ENCODE measurements at places on chromosomes 1 and 21.

DNA sequence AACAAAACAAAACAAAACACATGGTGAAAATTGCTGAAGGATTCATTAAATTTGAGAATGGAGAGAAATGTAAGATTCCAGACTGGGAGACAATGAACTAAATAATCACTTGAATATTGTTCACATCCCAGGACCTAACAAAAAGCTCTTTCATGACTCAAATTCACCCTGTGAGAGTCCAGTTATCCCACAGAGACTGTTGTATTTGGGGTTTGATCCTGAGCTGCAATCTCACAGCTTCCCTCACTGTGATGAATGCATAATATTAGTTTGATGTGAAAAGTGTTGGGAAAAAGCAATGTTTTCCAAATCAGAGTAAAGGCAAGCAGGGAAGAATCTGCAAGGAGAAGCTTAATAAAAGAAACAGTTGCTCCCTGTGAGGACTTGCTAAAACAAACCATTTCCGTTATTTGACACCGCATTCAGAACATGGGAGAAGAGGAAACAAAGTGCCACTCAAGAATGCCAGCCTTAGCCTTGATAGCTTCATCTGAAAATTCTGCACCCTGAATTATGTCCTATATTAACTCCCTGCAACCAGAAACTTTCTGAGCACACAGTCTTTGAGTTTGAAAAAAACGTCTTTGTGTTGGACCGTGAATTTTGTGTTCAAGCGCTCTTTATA, 208.8 kb downstream of the DAB1 start:
- peak; percentile 63 for ATAC-seq

DNA sequence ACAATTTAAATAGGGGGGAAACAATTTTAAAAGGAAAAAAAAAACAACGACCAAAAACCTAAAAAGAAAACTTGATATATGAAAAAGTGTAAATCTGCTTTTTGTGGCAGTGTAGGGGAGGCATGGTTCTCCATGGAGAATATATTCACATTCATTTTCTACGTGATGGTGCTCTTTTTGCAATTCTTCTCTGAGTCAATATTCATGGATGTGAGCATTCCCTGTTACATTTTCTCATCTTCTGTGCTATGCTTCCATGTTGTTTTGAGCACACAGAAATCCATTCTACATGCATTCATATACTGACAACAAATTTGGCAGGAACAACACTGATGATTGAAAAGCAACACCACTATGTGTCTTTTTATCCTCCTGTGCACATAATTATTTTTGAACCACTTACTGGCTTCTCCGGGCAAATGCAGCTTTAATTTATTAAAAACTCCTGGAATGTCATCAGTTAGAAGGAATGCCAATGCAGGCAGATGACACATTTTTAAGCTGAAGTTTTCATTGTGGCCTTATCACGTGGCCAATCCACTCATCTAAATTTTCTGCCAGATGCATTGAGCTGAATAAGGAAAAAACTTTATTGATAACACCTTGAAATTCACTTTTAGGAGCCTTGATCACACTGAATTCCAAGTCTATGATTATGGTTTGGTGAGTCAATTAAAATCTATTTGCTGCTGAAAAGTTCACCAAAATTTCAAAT, 590.6 kb downstream of the NUF2 start:
- ATAC-seq = no peak

DNA sequence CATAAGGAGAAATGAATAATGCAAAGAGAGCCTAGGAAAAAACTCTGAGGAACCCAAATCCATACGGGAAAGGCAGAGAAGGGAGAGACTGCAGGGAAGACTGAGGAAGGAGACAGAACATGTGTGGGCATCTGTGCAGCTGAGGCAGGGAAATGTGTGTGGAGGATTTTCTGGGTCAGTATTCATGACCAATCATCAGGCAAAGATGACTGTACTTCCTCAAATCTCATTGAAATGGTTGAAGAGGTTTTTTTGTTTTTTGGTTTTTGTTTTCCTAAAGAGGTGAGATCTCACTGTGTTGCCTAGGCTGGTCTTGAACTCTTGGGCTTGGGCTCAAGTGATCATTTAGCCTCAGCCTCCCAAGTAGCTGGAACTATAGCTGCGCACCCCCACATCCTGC, 15.7 kb downstream of the DIP2A start:
- no peak for ATAC-seq

- ATAC-seq = no peak
Measured at GRCh38 chr1:185409763-185410528, 92.9 kb upstream of the IVNS1ABP start.

DNA sequence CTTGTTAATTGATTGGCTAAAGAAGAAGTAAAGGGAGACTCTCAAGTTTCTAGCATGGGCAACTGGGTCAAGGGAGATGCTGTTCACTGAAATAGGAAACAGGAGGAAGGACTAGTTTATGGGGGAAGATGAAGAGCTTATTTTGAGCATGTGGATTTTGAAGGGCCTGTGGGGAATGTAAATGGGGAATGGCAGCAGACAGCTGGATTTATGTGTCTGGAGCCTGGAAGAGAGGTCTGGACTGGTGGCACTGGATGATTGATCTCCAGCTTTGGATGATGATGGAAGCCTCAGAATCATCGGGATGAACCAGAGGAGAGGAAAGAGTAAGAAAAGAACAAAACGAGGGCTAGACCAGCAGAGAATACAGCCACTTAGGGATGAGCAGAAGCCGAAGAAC, 54.9 kb upstream of the ENAH start:
- no peak for ATAC-seq

DNA sequence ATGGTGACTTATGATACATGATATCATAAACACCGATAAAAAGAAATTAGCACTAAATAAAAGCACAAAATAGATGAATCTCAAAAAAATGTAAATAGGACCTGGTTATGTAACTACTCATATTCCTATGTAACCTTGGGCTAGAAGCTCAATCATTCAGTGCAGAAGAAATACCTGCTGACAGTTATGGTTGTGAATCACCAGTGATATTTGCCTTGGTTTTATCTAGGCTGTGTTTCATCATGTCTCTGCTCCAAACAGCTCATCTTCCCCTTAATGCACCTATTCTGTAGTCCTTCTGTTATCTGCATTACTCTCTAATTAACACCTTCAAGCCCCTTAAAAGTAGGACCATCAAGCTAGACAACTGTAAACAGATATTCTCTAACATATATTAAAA, 16.3 kb upstream of the PIGC start:
- ATAC-seq = peak; percentile 39

DNA sequence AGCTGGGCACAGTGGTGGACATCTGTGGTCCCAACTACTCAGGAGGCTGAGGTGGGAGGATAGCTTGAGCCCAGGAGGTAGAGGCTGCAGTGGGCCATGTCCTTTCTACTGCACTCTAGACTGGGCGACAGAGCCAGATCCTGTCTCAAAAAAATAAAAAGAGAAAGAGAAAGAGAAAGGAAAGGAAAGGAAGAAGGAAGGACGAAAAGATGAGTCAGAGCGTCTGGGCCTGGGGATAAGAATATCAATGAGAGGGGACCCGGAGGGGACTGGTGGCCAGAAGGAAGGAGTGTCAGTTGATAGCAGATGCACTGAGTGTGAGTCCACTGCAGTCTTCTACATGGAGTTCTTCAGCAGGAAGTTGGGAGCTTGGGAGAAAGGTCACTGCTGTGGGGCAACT, 75.6 kb downstream of the SYT6 start:
- ATAC-seq = no peak

DNA sequence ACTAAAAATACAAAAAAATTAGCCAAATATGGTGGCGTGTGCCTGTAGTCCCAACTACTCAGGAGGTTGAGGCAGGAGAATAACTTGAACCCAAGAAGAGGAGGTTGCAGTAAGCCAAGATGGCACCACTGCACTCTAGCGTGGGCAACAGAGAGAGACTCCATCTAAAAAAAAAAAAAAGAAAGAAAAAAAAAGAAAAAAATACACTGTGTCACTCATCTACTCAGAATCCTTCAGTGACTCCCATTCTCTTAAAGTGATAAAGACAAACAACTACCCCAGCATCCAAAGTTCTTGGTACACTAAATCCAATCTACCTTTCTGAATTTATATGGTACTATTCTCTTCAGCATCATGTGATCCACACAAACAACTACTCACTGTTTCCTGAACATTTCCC, 40.2 kb upstream of the S1PR1 start:
- ATAC-seq = no peak

DNA sequence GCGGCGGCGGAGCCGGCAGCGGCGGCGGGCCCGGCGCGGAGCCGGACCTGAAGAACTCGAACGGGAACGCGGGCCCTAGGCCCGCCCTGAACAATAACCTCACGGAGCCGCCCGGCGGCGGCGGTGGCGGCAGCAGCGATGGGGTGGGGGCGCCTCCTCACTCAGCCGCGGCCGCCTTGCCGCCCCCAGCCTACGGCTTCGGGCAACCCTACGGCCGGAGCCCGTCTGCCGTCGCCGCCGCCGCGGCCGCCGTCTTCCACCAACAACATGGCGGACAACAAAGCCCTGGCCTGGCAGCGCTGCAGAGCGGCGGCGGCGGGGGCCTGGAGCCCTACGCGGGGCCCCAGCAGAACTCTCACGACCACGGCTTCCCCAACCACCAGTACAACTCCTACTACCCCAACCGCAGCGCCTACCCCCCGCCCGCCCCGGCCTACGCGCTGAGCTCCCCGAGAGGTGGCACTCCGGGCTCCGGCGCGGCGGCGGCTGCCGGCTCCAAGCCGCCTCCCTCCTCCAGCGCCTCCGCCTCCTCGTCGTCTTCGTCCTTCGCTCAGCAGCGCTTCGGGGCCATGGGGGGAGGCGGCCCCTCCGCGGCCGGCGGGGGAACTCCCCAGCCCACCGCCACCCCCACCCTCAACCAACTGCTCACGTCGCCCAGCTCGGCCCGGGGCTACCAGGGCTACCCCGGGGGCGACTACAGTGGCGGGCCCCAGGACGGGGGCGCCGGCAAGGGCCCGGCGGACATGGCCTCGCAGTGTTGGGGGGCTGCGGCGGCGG, 1.0 kb downstream of the ARID1A start:
- no peak for ATAC-seq

DNA sequence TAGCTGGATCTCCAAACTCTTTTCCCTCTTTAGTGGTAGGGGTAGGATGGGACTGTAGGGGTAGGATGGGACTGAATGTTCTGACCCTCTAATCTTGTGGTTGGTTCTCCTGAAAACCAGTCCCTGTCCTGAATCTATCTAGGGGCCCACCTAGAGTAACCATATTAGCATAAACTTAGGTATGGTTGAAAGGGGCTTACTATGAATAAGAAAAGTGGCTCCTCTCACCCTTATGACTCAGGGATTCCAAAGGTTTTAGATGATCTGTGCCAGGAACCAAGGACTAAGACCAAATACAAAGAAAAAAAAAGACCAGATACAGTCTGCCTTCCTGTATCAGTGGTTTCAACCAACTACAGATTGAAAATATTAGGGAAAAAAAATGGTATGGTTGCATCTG, 28.9 kb downstream of the RNF2 start:
- ATAC-seq = peak; percentile 48

DNA sequence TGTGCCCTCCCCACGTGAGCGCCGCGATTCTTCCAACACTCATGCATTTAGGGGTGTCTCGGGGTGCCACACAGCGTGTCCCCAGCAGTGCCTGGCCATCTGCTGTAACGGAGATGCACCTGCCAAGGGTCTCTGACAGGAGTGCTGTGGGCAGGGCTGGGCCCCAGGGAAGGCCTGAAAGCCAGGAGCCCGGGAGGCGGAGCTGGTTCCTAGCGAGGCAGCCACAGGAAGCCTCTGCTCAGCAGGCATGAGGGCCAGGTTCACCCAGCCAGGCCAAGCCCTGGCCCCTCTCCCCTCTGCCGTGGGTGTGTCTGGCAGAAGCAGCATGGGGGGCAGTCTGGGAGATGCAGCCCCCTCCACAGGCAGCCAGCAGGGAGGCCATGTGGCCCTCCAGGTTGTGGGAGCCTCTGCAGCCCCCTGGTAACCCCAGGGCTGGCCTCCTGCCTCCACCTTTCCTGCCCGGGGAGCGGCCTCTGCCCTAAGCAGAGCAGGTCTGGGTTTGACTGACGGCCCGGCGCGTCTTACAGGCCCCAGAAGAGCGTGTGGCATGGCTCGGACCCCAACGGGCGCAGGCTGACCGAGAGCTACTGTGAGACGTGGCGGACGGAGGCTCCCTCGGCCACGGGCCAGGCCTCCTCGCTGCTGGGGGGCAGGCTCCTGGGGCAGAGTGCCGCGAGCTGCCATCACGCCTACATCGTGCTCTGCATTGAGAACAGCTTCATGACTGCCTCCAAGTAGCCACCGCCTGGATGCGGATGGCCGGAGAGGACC, 30.4 kb downstream of the SLC19A1 start:
- no peak for ATAC-seq

DNA sequence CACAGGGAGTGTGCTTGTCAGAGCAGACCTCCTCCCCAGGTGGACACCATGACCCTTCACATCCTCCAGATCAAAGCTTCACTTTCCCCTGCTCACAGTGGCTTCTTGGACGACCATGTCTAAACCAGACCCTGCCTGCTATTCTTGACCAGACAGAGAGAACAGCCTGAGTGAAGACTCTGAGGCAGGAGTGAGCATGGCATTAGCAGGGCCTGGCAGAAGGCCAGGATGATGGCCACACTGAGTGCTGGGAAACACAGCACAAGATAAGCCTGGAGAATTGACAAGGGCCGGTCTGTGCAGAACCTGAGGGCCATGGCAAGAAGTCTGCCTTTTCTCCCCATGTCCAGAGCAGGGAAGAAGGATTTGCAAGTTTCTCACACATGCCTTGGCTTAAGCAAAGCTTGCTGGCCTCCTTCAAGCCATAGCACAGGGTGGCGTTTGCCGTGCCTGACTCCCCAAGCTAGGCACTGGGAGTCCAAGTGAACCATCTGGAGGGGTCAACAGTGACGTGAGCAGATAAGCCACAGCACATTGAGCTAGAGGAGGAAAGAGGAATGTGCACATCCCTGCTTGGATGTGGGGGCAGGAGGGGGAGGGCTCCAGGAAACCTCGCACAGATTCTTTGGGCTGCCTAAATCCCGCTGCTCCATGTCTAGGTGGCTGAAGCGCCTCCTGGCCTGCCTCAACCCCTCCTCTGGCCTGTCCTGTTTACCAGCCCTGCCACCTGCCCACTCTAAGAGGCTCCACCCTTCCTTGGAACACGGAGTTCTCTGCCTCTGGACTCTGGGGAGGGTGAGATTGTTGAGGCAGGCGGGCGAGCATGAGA, 87.1 kb downstream of the CD58 start:
- no peak for ATAC-seq
